ENCODE measurements at places on chromosomes 2 and 18. TPM values are rescaled to one million over a fixed set of nuclear protein-coding genes. Genes with fewer than 3 reads are reported as not detected.

The IL1B gene
- 0.76 TPM for total RNA-seq

- H3K27ac ChIP-seq: peak overlapping the region; percentile 76
- peaks cover 37% of the 10 kb centered on the region for H3K36me3 ChIP-seq
- peaks cover 14% of the 10 kb centered on the region for H3K4me1 ChIP-seq
These were observed 274.1 kb downstream of the ALPK2 start for GRCh38 chr18:58354791-58355190.

GRCh38 chr18:42157878-42158277 lies 202.8 kb downstream of the PIK3C3 start:
- no peak overlapping the region for H3K4me3 ChIP-seq
- no peaks in the 10 kb centered on the region for H3K36me3 ChIP-seq

DNA sequence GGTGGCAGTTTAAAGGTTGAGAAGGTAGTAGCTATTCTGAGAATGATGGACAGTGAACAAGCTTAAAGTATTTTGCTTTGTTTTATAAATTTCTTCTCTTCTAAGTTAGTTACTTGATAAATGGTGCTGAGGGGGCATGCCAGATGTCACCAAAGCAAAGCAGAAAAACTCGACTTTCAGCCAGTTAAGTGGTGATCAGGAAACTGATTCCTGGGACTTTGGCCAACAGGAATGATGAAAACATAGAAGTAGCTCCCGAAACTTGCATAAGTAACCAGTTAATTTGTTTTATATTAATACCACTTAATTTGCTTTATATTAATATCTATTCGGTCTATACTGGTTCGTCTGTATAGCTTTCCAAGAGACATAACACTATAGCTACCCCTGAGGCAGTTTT lies 82.6 kb downstream of the FANCL start:
- no peak overlapping the region for H3K27ac ChIP-seq
- H3K27me3 ChIP-seq: no peaks in the 10 kb centered on the region
- H3K4me1 ChIP-seq: peaks cover 6% of the 10 kb centered on the region
- H3K4me3 ChIP-seq: no peak overlapping the region

- H3K27me3 ChIP-seq: peaks cover 15% of the 10 kb centered on the region
- H3K4me1 ChIP-seq: no peaks in the 10 kb centered on the region
These were observed 93.6 kb downstream of the FTCDNL1 start for GRCh38 chr2:199757233-199757870.

DNA sequence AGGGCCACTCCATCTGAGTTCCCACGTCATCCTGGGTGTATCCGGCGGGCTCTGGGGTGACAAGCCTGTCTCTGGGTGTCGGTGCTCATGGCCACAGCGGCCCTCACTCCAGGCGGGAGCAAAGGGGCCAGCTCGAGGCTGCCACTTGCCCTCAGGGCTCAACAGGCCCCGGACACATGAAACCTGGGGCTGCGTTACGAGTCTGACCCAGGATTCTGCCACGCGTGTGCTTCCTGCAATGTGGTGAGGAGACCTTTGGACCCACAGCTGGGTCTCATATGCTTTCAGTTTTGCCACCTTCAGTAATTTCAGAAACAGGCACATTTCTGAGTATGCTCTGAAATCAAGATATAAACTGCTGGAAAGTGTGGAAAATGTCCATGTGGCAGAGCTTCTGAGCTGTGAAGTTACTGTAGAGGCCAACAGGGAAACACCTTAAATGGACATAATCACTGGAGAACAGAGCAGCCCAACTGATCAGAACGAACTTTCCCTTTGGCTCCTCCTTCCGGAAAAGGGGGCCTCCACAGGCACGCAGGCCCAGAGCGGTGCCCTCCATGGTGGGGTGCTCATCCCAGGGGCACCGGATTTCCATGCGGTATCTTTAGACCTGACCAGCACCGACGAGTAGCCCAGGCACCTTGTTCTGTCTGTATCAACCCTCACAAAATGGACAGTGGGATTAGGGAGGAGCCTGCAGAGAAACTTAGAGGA lies 14.1 kb downstream of the PER2 start:
- peak overlapping the region; percentile 59 for H3K27ac ChIP-seq
- DNase-seq: no peak
- H3K4me1 ChIP-seq: peaks cover 21% of the 10 kb centered on the region
- no peak overlapping the region for H3K4me3 ChIP-seq
- no peaks in the 10 kb centered on the region for H3K27me3 ChIP-seq

- no peak overlapping the region for H3K4me3 ChIP-seq
- H3K27me3 ChIP-seq: peaks cover 12% of the 10 kb centered on the region
- peaks cover 35% of the 10 kb centered on the region for H3K4me1 ChIP-seq
- H3K36me3 ChIP-seq: no peaks in the 10 kb centered on the region
- H3K27ac ChIP-seq: no peak overlapping the region
These were observed 680.7 kb downstream of the EPHA4 start for GRCh38 chr2:220891405-220891804.

All from type B pancreatic cell (in vitro differentiated cells).